ENCODE measurements at places on chromosomes 16 and 17.
A peak's percentile ranks its signal among the peaks of the same experiment; 100 is the strongest.

DNA sequence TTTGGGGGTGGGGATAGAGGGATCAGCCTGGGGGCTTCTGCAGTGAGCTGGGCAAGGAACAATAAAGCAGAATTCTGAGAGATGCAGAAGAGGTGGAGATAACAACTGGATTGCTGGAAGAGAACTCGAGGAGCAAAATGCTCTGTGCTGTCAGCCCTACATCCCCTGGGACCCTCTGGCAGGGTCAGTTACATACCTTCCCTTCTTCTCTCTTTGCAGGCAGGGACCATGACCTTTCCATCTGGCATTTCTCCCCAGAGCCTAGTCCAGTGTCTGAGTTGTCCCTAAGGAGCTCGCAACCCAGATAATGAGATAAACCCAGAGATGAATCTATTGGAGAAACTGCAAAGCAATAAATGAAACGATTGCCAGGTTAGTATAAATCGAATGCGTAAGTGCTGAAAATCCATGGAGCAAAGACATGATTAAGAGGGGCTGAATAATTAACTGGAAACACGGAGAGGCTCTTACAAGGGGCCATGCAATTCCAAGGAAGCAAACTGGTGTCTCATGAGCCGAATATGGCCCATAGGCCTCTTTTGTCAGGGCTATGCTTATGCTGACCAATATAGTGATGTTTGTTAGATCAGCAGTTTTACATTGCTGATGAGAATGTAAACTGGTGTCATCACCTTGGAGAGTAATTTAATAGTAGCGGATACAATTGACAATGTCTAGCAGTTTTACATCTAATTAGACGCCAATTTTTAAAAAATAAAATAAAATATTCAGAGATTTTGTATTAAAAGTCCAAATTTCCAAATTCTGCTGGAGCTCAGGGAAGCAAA is 129.4 kb upstream of the IRX5 start:
- DNase-seq = no peak

- no peak for DNase-seq
These were observed 218.0 kb downstream of the SEC14L1 start for GRCh38 chr17:77358801-77359200.

- no peak for DNase-seq
These were observed 2.3 kb downstream of the LCAT start for GRCh38 chr16:67941469-67942199.

DNA sequence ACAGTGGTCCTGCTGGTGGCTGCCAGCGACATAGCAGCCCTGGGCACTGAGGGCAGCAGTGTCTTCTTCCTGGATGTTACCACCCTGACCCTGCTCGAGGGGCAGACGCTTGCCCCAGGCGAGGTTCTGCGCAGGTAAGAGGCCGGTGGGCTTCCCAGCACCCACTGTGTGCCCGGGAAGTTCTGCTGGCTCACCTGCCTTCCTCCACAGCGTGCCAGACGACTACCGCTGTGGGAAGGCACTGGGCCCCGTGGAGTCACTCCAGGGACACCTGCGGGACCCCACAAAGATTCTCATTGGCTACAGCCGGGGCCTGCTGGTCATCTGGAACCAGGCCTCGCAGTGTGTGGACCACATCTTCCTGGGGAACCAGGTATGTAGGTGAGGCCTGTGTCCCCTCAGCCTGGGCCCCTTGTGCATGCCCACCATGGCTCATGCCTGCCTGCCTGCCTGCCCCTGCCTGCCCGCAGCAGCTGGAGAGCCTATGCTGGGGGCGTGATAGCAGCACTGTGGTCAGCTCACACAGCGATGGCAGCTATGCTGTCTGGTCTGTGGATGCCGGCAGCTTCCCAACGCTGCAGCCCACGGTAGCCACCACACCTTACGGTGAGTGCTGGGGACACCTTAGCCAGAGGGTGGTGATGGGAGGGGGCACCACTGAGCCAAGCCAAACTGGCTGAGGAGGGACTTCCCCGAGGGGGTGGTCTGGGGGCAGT is 8.5 kb downstream of the LLGL1 start:
- no peak for DNase-seq

- DNase-seq = peak; percentile 54
These were observed 107.1 kb downstream of the AMFR start for GRCh38 chr16:56317998-56318826.

GRCh38 chr16:68744744-68745280 is 7.7 kb downstream of the CDH1 start:
- DNase-seq = no peak

- no peak for DNase-seq
These were observed 51.7 kb downstream of the WNT3 start for GRCh38 chr17:46766493-46767491.

GRCh38 chr17:81371910-81372760 is 23.1 kb upstream of the BAHCC1 start:
- no peak for DNase-seq

DNA sequence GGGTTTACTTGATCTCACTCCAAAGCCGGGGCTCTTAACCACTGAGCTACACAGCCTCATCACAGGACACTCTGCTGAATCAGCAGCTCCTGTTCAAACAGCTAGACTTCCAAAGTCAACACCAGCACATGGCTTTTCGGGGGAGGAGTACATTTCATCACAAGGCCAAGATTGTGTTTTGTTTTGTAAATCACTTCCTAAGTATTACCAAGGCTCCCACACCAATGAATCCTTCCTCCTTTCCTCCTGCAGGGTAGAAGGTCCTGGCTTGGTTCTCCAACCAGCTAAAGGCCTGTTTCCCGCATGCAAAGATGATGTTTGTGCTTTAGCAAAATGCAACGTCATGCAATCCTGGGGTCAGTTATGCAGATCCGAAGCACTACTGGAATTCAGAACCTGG is 152.5 kb downstream of the XYLT1 start:
- DNase-seq = no peak

DNA sequence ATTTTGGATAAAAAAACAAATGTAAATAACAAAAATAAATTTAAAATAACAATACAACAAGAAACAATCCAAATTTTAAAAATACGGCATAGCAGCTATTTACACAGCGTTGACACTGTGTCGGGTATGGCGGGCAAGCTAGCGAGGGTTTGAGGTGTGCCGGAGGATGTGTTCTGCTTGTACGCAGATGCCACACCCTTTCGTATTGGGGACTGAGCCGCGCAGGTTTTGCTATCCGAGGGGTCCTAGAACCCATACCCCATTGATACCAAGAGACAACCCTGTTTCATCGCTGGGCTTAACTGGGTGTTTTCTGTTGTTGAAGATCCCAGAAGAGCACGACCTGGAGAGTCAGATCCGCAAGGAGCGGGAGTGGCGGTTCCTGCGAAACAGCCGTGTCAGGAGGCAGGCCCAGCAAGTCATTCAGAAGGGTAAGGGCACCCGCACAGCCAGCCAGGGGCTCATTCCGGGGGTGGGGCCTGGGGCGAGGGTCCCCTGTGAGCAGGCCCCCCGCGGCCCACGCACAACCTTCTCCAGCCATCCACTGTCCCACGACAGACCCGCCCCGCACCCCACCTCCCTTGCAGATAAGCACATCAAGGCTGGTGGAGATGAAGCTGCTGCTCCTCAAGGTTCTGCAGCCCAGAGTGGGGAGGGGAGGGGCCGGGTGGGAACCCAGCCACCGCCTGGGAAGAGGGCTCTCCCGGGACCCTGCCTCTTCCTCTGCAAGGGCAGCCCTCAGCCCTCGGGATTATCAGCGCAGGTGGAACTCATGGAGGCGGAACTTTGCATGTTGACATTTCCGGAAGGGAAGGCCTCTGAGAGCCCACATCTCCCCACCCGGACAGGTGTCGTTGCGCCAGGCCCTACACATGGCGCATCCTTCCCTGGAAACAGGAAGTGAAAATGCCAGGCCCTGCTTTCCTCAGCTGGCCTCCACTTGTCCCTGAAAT is 51.2 kb upstream of the CHMP6 start:
- DNase-seq = no peak

DNA sequence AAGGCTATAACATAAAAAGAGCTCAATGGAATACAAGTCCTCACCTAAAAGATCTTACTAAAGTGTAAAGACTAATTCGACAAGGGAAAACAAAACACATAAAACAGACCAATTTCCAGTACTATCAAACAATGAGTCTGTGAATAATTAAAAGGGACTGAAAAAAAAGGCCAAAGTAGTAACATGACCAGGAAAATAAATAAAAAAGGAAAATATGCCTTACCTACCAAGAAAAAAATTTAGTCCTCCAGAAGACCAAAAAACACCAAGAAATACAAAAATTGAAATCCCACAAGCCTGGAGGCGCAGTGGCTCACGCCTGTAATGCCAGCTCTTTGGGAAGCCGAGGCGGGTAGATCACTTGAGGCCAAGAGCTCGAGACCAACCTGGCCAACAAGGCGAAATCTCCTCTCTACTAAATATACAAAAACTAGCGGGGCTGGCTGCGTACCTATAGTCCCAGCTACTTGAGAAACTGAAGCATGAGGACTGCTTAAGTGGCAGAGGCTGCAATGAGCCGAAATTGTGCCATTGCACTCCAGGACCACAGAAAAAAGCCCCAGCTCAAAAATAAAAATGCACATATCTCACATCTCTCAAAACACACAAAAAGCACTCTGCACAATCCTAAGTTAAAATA is 60.8 kb downstream of the TEX14 start:
- peak; percentile 14 for DNase-seq

DNA sequence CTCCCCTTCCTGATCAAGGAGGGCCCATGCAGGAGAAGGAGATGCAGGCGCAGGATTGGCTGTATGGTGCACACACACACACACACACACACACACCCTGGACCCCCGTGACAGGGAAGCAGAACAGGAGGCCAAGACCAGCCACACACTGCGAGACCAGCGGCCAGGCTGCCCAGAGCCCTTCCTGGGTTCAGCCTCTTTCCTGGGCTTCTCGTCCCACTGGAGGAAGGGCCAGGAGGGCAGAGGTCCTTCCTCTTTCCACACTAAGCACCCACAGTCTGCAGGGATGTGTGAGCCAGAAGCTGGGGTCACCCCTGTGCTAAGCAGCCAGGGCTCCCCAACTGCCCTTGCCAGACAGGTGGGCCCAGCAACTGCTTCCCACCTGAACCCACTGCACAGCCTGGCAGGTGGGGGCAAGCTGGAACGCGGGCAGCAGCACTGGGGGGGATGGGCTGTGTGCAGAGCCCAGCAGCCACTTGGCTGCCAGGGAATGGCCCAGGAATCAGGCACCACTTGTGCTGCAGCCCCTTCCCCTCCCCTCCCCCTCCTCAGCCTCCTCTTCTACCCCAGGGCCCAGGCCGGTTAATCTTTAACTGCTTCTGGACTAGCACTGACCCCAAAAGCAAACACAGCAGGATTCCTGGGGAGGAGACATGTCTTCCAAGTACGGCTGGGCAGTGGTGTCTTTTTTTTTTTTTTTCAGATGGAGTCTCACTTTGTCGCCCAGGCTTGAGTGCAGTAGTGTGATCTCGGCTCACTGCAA is 44.6 kb upstream of the SLC38A10 start:
- DNase-seq = no peak

DNA sequence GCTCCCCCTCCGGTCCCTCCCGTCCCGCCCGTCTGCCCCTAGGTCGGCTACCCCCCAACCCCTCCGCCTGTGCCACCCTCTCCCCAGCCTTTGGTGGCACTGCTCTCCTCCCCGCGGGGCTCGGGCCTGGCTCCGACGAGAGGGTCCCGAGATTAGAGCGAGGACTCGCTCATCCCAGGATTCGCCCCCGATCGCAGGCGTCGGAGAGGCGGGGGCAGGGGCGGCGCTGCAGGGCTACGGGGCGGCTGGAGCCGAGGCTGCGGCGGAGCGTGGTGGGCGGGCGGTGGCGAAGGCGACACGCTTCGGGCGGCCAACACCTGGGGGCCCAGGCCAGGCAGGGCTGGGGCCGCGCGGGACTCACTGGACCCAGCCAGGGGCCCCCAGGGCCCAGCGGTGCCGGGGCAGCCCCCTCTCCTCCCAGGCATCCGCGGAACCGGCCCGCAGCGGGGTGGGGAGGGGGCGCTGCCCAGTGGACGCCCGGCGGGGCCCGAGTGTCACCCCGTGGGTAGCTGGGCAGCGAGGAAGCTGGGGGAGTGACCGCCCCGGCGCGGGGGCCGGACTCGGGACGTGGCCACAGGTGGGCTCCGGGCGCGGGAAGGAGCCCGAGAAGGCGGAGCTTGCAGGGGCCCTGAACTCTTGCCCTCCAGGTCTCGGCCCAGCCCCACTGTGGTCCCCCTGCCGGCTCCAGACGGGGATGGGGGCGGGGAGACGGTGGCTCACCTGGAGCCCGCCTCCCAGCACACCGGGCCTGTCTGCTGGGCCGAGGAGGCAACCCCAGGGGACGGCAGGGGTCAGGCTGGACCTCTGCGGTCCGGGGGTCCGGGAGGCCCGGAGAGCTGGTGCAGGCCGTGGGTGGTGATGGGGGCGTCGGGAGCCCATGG is 1.5 kb downstream of the MGAT5B start:
- DNase-seq = no peak

GRCh38 chr16:65739518-65739917 is 617.7 kb upstream of the CDH11 start:
- DNase-seq = no peak

DNA sequence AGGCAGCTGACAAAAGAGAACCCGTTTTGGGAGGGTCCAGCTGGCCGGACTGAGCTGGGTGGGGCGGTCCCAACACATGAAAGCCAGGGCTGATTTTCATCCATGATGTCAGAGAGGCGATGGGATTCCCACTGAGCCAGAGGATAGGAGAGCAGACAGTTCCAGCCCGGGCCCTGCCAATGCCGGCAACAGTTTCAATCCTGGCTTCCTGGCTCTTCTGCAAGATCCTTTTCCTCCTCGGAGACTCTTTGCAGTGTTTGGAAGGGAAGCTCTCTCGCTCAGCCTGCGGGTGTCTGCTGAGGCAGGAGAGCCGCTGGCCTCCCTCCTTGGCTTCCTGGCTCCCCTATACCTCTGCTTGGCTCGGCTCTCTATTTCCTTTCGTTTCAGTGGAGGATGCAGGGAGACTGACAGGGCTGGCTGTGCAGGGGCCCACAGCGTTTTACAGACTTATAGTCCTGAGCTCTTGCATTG is 145.5 kb upstream of the SOX9 start:
- no peak for DNase-seq

GRCh38 chr17:57088298-57088697 is 3.3 kb downstream of the AKAP1 start:
- no peak for DNase-seq

DNA sequence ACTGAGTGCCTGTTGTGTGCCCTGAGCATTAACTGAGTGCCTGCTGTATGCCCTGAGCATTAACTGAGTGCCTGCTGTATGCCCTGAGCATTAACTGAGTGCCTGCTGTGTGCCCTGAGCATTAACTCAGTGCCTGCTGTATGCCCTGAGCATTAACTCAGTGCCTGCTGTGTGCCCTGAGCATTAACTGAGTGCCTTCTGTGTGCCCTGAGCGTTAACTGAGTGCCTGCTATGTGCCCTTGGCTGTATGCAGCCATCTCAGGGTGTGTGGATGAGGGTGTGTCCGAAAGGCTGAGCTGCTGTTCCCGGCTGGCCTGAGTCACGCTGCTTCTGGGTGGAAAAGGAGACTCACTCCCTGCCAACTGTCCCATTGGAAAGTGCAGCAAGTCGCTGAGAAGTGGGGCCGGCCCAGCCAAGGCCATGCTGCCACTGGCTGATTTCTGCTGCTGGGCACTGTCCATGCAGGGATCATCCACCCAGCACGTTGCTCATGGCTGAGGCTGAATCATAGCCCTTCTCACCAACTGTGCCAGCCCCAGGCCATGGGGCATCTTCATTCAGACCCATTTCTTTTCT is 113.8 kb downstream of the OR1D5 start:
- no peak for DNase-seq

All from stimulated activated CD4-positive, alpha-beta T cell treated with anti-CD3 and anti-CD28 coated beads, Interleukin-15, amount 100 ng/mL, for 48 hours (primary cell).